ENCODE measurements at places on chromosomes 2 and 18. TPM values are rescaled to one million over a fixed set of nuclear protein-coding genes. Genes with fewer than 3 reads are reported as not detected.

The SERPINB12 gene
- total RNA-seq, result not detected

GRCh38 chr2:187709065-187709464, 154.8 kb upstream of the TFPI start:
- no peak for DNase-seq

DNA sequence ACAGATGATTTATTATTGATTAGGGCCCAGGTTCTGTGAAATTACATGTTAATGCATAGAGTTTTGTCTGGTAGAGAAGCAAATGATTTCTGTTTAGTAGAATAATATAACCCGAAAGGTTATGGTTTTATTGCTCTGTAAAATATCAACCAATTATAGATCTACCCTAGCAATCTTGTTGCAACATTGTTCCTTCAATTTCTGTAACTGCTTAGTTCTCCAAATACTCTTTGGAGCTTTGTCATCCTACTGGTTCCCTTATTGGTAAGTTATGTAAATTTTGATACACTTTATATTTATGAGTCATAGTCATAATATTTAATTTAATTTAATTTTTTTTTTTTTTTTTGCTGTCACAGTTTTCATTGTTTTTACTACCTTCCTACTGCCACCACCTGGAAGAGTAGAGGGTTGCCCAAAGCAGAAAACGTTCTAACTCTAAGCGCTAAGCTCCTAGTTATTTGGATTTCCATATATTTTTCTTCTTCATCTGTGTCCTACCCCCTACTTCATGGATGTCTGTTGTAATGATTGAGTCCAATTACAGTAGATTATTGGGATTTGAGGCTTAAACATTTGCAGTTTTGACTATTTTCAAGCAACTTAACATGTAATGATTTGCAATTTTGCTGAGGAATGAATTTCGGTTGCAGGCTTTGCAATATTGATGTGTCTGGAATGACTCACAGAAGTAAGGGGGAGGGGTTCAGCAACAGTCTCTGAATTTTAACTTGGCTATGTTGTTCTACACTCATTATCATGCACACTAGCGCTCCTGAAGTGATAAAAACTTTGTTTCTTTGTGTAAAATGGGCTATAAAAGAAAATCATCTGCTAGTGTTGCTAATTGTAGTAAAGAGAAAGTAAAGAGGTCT, 51.1 kb downstream of the NABP1 start:
- no peak for DNase-seq

GRCh38 chr2:84866122-84866521, 14.8 kb downstream of the TRABD2A start:
- no peak for DNase-seq

The TNP1 gene
- not detected for total RNA-seq

The EVX2 gene
- total RNA-seq, result not detected

The FSHR gene
- total RNA-seq, result not detected

The CGREF1 gene
- total RNA-seq, result 9.8 TPM

- DNase-seq, result no peak
Observed at GRCh38 chr2:237235383-237236095, 149.8 kb downstream of the COPS8 start.

The SNTG2 gene
- 9.0 TPM for total RNA-seq

The CDKL4 gene
- total RNA-seq, result 0.22 TPM

DNA sequence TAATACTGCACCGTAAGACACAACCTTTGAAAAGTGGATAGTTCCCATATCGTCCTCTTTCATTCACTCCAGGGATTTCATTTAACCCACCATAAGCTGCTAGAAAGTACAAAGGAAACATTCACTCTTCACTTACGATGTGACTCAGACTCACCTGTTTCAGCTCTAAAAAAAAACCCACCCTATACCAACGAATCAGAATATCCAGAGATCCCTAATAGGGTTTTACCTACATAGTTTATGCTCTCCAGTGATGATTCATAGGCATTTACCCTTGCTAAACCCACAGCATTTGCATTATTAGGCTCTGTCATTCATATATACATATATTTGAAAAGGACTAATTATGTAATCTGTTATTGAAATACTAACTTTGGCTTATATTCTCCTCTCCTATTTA, 60.2 kb downstream of the PRPF40A start:
- DNase-seq, result no peak

- DNase-seq, result no peak
Observed at GRCh38 chr2:201936817-201937216, 96.8 kb upstream of the FZD7 start.

The AGXT gene
- 0.30 TPM for total RNA-seq

The DSG4 gene
- total RNA-seq, result not detected

- DNase-seq, result no peak
Observed at GRCh38 chr2:6741229-6741628, 124.5 kb downstream of the CMPK2 start.

GRCh38 chr2:215028231-215028630, 110.2 kb downstream of the ABCA12 start:
- DNase-seq, result no peak

DNA sequence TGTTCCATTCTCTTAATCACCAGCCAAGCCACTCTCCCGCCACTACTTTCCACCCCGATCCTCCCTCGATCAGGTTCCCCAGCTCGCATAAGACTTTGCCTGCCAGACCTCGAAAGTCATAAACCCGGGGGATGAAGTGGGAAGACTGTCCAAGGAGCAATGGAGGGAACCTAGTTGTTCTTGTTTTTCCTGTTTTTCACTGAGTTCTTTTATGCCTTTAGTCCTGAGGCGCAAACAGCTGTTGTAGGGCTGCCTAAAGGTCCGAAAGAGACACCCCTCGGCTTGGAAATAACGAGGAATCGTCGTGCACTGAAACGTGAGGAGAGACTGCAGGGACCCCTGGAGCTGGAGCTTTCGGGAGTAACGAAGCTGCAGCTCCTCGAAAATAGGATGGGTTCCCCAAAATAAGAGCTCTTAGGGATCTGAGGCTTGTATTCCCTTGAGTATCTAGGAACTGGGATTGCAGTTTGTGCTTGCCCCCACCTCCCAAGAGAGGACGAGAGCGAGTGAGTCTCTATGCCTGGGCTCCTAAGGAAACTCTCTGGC, 1.7 kb upstream of the HOXD12 start:
- DNase-seq, result no peak

The PID1 gene
- total RNA-seq, result 41.1 TPM

DNA sequence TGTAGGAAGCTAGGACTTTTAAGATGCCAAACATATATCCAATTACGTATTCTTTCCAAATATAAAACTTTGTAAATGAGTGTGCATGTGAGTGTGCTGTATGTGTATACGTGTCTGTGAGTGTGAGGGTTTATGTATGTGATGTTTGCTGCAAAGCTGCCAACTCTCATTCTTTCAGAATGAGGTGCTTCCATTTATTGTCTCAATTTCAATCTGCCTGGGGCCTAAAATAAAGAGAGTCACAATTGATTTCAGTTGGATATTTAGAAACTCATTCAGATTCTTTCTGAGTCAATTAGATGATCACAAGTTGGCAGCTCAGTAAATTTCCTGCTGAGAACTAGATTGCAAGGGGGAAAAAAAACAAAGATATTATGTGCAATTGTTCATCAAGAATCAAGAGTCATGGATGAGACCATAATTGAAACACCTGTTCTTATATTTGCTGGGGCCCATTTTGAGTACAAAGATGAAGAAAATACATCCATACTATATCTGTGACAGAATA, 621.2 kb upstream of the ACVR2A start:
- no peak for DNase-seq

GRCh38 chr2:239944694-239945551, 80.2 kb downstream of the NDUFA10 start:
- no peak for DNase-seq

The TMEM163 gene
- not detected for total RNA-seq

DNA sequence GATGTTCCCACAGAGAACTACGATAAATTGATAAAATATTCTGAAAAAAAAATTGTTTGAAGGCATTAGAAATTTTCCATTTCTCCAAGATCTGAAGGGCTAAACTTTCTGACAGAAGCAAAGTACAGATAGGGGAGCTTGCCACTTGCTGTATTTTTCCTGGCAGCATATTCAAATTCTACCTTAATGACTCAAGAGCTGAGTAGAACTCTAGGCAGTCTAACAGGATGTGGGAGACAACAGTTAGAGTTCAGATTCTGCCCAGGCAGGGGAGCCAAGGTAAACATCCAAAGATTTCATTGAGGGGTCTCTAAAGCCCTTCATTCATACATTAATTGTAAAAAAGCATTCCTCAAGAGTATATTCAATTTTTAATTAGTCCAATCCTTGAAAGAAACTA, 46.0 kb upstream of the RIT2 start:
- DNase-seq, result no peak

The CDH20 gene
- total RNA-seq, result 0.39 TPM
